Activated CD4-positive, alpha-beta memory T cell treated with anti-CD3 and anti-CD28 coated beads, Interleukin-2, amount 10 ng/mL, durations not matched to agents 7 days and 5 days (primary cell): ENCODE measurements at places on chromosomes 6 and 20. TPM values are rescaled to one million over a fixed set of nuclear protein-coding genes. Genes with fewer than 3 reads are reported as not detected.

Gene GPX6
- not detected for total RNA-seq

Gene DNMT3B
- total RNA-seq = 2.2 TPM

Gene MYCT1
- not detected for total RNA-seq

Gene GFOD1
- 3.0 TPM for total RNA-seq

Gene MAS1
- total RNA-seq = not detected

Gene PHIP
- 31.8 TPM for total RNA-seq

Gene SCGN
- total RNA-seq = not detected

Gene CHRNA4
- not detected for total RNA-seq

Gene VIP
- not detected for total RNA-seq
